Lower lobe of right lung (tissue), 2 donors: ENCODE measurements at places on chromosomes 3 and 15.

DNA sequence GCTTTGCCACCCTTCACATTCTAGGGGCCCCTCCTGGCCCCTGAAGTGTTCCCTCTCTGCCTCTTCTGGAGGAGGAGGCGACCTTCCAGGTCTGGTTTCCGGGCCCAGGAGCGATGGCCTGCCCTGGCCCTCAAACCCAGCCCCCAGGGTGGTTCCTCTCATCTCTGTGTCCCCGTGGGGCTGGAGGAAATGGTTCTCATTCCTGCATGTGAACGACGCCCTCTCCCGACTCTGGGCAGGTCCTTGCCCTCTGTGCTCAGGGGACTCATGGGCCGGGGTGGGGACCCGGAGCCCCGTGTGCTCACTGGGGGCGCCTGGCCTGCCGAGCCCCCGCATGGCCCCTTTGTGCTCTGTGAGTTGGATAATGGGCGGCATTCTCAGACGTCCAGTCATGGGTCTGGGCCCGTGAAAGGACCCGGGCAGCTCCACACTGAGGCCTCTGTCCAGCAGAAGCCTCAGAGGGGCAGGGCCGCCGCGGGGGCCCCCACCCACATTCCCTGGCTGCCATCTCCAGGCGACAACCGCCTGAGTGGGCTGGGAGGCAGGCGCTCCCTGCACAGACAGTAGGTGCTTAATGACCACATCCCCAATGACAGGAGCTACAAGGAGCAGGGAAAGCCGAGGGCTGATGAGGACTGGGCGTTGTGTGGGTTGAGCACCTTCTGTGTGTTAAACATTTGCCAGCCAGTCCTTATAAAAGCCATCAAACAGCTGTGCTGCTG, 5.5 kb upstream of the PLXND1 start:
- peak; percentile 52 for DNase-seq

- DNase-seq = no peak
Observed at GRCh38 chr3:189903562-189904250, 217.0 kb downstream of the P3H2 start.

- DNase-seq = peak; percentile 70
Observed at GRCh38 chr15:51750792-51751696, at the start of gene TMOD2. Gene TMOD2 (plus strand): TSS chr15:51751597. CDS start chr15:51766442, 14,845 bp downstream.

DNA sequence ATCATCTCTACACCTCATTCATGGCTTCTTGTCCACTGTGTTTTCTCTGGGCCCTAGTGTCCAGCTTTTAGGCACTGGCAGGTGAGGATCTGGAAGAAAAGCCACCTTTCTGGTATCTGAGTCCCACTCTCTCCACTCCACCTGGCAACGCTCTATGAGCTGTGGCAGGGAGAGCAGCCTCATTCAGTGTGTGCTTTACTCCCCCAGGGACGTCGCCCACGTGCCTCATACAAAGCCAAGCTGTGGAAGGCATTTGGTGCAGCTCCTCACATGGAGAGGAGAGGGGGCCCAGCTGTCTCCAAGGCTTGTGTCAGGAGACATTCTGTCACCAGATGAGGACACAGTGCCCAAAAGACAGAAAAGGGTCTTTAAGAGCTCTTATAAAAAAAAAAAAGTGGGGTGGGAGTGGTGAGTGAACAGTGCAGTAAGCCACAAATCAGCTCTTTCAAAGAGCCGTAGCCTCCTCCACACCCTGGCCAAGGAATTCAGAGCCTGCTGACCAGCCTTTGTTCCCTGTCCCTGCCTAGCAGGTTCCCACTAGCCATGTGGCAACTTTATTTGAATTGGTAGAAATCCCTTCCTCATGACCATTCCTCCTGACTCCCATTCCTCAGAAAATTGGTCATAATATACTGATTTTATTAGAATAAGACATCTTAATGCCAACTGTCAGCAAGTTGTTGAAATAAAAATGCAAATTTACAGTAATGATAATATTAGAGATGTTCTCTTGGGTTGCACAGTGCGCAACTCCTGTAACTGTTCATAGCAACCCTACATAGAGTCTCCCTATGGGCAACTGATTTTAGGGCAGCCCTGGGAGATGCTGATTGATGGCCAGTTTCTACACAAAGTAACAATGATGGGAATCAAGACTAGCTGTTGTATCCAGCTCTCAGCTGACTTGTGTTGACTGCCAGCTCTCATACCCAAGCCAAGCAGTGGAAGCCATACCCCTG, 29.5 kb downstream of the GALNT15 start:
- DNase-seq = no peak

DNA sequence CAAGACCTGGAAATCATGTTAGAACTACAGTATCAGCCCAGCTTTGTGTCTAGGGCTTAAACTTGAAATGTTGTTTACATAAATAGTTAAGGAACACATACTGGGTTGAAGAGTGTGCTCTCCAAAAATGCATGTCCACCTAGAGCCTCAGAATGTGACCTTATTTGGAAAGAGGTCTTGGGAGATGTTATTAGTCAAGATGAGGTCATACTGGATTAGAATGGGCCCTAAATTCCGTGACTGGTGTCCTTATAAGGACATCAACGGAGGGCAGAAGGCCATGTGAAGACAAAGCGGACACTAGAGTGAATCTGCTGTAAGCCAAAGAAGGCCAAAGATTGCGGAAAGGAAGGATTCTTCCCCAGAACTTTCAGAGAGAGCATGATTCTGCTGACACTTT, 759.2 kb upstream of the CFAP20DC start:
- DNase-seq = no peak

DNA sequence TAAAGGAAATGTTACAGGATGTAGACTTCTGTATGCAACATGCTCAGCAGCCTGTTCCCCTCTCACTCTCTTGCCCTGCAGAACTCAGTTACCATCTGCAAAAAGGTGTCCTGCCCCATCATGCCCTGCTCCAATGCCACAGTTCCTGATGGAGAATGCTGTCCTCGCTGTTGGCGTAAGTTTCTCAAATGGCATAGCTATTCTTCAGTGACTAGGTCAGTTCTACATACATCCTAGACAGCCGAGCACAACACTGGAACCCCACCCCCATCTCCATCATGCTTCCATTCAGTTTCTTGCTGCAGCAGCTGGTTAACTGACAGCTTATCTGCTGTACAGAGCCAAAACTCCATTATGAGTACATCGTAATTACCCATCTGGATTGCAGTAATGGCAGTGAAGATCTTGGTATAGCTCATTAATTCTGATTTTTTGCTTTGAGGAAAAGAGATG, 4.5 kb downstream of the THBS1 start:
- no peak for DNase-seq

- DNase-seq = no peak
Observed at GRCh38 chr15:24823473-24823872, 131.3 kb upstream of the SNRPN start.

GRCh38 chr3:4564928-4565586, 71.9 kb downstream of the ITPR1 start:
- DNase-seq = no peak

DNA sequence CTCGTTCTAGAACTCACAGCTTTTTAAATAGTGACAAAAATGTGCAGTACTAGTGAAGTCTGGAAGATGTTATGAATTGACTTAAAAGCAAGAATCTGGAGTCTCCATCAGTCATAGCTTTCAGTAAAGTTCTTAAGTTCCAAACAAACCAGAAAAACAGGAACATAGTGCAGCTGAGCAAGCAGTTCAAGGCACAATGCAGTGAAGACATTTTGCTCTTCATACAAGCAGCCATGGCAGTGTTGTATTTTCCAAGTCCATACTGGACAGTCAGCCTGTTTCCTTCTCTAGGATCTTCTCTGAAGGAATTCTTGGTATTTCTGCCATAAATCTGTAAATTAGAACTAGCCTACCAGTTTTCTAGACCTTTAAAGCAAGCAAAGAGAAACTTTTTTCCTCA, 90.5 kb downstream of the LRRC28 start:
- no peak for DNase-seq

GRCh38 chr3:188497021-188497420, 343.1 kb downstream of the LPP start:
- DNase-seq = no peak

DNA sequence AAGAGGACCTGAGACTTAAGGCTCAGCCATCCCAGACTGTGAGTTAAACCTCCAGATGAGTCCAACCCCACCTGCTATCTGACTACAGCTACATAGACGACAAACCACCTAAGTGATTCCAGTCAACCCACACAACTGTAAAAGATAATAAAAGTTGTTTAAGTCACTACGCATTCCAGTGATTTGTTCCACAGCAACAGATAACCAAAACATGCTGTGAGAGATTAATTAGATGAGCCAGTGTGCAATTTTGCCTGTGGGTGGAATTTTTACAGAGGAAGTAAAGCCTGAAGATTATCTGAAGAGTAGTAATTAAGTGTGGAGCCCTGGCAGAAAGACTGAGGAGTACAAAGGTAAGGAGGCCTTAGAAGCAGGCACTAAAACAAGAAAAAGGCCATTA, 5.4 kb downstream of the BTBD1 start:
- no peak for DNase-seq

- DNase-seq = no peak
Observed at GRCh38 chr3:167497903-167498302, 24.1 kb upstream of the SERPINI2 start.

DNA sequence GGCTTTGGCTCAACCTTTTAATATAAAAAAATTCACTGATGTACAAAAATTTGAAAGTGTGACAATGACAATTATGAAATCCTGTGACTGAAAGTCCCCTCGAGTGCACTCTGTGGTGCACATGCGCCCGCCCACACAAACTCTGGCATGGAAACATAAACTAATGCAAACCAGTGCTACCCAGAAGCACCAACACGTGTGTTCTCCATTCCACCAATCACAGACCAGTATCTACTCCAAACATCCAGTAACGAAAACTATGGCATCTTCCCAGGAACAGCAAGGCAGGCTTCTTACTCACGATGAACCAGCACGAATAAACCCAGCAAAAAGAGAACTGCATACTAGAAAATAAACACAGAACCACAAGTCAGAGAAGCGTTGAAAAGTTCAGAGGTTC, 11.7 kb upstream of the NMB start:
- DNase-seq = no peak

- DNase-seq = no peak
Observed at GRCh38 chr3:134974624-134975023, 179.6 kb downstream of the EPHB1 start.

- DNase-seq = no peak
Observed at GRCh38 chr15:31303726-31304648, 22.6 kb upstream of the KLF13 start.

- no peak for DNase-seq
Observed at GRCh38 chr15:76553564-76553963, 217.0 kb downstream of the ISL2 start.

DNA sequence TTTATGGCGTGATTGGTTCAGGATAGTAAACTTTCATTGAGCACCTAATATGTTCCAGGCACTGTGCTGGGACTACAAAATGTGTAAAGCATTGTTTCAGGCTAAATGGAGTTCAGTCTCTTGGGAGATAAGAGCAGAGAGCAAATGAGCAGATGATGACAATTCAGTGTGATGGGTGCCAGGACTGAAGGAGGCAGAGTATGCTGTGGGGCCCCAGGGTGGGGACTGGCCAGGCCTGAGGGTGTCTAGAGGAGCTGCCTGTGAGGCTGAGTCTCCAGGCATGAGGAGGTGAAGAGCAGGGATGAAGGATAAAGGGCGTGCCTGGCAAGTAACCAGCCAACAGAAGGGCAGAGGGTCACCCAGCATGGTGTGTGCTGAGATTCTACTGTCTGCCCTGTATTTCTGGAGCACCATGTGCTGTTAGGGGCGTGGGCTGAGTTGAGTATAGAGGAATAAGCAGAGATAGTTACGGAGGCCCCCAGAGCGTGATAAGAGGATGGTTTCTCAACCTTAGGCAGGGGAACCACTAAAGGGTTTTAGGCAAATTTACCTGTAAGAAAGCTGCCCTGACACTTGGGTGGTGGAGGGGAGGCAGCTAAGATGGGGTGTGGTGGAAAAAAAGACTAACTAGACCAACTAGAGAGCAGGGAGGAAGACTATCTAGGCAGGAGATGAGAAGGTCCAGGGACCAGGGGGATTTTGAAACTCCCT, 38.5 kb downstream of the EPHB1 start:
- no peak for DNase-seq

- no peak for DNase-seq
Observed at GRCh38 chr3:151268267-151269235, 9.8 kb downstream of the P2RY14 start.

DNA sequence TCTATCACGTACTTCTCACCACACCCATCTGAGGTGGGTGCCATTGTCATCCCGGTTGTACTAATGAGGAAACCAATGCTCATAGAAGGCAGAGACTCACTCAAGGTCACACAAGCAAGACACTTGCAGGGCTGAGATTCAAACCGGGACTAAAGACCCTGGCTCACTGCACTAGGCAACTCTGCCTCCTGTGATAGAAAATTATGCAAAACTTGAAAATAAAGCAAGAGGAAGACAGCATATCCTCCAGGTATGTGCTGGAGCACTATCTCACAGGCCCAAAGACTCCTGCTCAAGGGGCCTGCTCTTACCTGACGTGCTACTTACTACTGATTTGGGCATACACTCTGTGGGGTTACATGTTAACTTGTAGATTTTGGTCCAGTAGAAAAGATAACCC, 25.6 kb downstream of the ANXA2 start:
- no peak for DNase-seq

GRCh38 chr3:359672-360071, 163.1 kb downstream of the CHL1 start:
- no peak for DNase-seq

DNA sequence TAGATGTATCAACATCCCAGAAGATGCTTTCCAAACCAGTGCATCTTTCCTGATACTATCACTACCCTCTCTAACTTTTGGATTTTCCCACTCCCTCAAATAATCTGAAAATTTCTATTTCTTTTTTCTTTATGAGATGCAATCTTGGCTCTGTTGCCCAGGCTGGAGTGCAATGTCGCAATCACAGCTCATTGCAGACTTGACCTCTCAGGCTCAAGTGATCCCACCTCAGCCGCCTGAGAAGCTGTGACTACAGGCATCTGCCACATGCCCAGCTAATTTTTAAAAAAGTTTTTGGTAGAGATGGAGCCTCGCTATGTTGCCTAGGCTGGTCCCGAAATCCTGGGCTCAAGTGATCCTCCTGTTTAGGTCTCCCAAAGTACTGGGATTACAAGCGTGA, 239.7 kb downstream of the SUCLG2 start:
- DNase-seq = peak; percentile 48

GRCh38 chr3:21562243-21562642, 188.8 kb downstream of the ZNF385D start:
- DNase-seq = no peak

- no peak for DNase-seq
Observed at GRCh38 chr3:176293276-176293675, 904.0 kb downstream of the TBL1XR1 start.

- DNase-seq = no peak
Observed at GRCh38 chr15:99467338-99467720, 98.5 kb upstream of the MEF2A start.
